Effector CD8-positive, alpha-beta T cell (primary cell): ENCODE measurements at places on chromosomes 1 and 21.
A peak's percentile ranks its signal among the peaks of the same experiment; 100 is the strongest.

DNA sequence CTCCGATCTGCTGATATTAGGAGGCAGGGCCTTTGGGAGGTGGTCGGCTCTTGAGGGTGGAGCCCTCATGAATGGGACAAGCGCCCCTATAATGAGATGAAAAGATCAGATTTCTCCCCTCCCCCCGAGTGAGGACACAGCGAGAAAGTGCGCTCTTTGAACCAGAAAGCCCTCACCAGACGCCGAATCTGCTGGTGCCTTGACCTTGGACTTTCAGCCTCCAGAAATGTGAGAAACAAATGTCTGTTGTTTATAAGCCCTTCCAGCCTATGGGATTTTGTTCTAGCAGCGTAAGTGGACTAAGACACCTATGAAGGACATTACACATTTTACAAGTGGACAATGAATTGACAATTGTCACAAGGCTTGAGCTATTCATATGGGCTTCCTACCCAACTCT lies 80.2 kb downstream of the RIPK4 start:
- no peak for DNase-seq

- no peak for DNase-seq
Measured at GRCh38 chr21:43778469-43779335, 2.6 kb upstream of the CSTB start.

DNA sequence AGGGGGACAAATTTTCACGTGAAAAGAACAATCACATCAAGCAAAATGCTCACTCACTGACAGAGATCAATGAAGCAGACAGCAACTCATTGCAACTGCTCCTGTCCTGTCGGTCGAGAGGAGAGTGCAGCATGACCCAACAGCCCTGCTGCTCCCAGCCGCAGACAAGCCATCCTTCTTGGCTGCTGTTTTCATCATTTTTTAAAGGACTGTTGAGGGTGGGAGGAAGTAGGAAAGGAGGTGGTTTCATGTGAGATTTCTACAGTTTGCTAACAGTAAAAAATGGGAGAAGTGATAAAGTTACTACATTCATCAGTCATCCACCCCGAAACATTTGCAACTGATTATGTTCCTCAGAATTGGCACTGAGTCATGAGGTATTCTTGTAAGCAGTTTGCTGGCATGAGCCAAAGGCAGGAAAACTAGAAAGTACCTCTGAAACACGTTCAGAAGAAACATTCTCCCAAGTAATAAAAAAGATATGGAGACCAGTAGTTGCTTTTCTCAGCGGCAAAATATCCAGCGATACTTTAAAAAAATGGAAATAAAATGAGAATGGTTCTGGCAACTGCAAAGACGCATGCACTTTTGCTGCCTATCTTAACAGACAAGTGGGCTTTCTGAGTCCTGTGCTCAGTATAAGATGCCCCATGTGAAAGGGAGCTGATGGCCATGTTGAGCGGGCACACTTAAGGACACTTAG lies 72.0 kb upstream of the CLDN14 start:
- DNase-seq, result no peak

GRCh38 chr21:45853703-45854342 lies 127.7 kb upstream of the COL6A1 start:
- DNase-seq, result no peak

DNA sequence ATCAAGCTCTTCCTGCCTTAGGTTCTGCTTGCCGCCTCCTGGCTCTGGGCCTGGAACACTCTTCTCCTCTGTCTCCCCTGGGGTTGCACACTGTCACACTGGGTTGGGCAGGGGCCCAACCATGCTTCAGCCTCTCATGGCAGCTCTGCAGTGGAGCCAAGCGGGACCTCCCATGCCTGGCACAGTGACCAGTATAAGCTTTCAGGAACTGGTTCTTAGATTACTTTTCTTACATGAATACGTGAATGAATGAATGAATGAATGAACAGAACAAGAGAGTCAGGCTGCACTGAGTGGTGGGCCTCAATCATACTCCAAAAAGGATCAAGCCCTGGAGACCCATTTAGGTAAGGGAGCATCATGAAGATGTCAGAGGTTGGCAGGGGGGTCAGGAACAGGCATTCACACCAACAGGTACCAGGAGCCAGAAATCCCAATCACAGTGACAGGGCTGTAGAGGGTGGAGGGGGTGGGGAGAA lies 30.8 kb upstream of the TMEM125 start:
- DNase-seq, result no peak

GRCh38 chr1:222583079-222583478 lies 6.7 kb downstream of the TAF1A start:
- no peak for DNase-seq

GRCh38 chr1:164586591-164586990 lies 27.6 kb downstream of the PBX1 start:
- DNase-seq, result no peak

DNA sequence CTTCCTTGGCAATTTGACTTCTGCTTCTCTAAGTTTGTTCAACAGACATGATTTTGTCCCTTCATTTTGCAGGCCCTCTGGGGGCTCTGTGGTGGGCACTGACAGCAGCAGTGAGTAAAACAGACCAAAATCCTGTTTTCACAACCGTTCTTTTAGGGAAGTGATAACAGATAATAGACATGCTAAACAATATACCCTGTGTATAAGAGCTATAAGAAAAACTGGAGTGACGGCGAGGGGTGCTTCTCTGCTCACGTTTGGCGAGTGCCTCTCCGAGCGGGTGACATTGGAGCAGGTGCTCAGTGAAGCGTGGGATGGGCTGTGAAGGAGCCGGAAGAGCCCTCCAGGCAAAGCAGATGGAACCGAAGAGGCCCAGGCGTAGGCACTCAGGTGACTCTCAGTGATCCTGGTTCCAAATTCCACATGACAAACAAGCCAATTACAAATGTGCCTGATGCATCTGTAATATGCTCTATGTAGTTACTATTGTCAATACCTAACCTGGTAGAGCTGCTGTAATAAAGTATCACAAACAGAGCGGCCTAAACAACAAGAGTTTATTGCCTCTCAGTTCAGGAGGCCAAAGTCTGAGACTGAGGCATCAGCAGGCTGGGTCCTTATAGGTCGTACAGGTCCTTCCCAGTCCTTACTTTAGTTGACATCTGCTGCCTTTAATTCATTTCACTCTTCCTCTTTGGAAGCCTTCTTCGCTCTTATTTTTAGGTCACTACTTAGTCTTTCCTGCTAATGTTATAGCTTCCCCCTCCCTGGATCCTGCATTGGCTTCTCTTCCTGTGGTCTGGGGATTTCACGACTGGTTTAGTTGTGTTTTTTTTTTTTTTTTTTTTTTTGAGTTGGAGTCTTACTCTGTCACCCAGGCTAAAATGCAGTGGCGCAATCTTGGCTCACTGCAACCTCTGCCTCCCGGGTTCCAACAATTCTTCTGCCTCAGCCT lies 20.1 kb downstream of the OR2B11 start:
- no peak for DNase-seq

- DNase-seq, result peak; percentile 6
Measured at GRCh38 chr1:246971090-246971721, 36.7 kb downstream of the ZNF695 start.

DNA sequence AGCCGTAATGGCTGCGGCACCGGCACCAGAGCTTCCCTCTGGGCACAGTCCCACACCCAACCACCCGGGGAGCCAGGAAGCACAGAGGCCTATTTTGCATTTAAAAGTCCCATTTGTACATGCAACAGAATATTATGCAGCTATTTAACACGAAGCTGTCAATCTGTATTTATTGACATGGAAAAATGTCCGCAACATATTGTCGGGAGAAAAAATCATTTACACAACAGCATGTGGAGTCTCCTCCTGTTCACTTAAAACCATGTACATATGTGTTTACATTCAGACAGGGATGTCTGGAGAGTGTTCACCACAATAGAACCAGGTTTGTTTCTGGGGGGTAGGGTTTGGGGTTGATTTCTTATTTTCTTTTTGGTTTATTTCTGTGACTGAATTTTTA lies 63.4 kb upstream of the GRIK3 start:
- DNase-seq, result no peak

DNA sequence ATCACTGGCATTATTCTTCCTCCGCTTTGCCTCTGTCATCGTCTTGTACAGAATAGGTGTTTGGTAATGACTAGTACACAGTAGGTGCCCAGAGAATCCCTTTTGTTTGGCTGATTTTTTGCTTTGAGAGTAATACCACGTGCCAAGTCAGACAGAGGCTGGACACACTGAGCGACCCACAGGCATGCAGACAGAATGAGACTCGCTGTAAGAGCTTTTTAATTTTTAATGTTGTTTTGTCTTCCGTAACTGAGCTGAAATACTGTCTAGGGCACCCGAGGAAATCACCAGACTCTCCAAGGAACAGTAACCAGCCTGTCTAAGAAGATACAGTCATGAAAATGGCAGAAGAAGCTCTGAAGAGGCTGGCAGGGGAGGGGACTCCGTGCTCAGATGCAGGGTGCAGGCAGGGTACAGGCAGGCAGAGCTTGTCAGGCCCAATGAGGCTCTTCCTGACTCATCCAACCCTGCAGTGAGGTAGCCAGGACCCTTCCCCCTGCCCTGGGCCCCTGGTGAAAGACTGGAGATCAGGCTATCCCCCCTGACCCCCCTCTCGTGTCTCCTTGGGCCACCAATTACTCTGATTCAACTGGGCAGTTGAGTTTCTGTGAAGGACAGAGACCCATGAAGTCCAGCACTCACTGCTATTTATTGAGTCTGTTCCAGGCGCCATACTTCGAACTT lies 60.1 kb upstream of the ECE1 start:
- DNase-seq, result no peak
